ENCODE measurements at places on chromosomes 13 and 19.

GRCh38 chr13:22161871-22162270, 491.0 kb downstream of the FGF9 start:
- DNase-seq, result no peak

DNA sequence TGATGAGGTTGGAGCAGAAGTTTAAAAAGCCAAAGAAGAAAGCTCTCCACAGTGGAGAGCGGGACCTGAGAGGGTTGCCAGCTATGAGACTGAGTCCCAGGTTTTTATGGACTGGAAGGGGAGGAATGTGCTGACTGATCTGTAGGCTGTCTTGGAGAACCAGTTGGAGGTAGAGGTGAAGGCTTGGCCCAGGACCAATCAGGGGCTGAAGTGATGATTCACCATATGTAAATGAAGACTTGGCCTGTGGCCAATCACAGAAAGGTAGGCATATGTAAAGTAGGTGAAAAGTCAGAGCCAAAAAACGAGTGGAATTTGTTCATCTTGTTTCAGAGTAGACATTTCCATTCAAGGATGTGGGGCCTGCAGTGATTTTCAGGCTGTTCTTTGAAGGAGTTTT, 17.5 kb upstream of the KBTBD6 start:
- no peak for DNase-seq

- DNase-seq, result no peak
Observed at GRCh38 chr19:45558399-45558878, 26.2 kb downstream of the OPA3 start.

GRCh38 chr19:28297036-28297435, 915.9 kb downstream of the UQCRFS1 start:
- no peak for DNase-seq

DNA sequence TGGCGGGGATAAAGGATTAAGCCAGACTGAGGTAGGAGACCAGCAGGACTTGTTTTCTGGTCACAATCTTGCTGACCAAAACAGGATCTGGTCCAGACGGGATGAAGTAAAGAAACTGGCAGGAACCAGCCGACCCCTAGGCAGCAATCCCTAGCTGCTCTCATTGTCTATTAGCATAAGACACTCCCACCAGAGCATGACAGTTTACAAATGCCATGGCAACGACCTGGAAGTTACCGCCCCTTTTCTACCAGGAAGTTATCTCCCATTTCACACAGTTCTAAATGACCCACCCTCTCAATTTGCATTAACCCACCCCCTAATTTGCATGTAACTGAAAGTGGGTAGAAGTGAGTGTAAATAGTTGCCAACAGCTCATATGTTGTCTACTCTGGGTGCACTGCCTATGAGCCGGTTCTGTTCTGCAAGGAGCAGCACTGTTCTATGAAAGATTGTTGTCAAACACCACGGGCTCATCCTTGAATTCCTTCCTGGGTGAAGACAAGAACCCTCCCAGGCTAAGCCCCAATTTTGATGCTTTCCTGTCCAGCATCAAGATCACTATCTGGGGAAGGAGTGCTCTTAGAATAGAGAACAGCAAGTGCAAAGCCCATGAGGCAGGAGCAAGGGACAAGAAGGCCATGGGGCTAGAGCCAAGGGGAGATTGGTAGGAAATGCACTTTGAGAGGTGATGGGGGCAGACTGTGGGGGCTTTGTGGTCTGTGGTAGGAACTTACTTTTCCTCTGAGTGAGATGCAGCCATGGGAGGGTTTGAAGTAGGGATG, 13.9 kb upstream of the FBXO27 start:
- no peak for DNase-seq

DNA sequence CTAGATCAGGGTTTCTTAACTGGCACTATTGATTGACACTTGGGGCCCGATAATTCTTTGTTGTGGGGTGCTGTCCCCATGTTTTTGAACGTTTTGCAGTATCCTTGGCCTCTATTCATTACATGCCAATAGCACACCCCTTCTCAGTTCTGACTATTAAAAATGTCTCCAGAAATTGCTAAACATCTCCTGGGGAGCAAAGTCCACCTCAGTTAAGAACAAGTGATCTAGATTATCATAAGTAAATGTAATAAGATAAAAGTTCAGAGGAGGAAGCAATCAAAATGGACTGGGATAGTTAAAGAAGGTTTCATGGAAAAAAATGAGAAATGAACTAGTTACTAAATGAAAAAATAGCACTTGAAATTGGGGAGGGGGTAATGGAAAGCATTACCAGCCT, 98.1 kb upstream of the MIR17HG start:
- no peak for DNase-seq

GRCh38 chr13:112428704-112429103, 52.5 kb downstream of the SPACA7 start:
- DNase-seq, result no peak

- peak; percentile 24 for DNase-seq
Observed at GRCh38 chr19:12733369-12734214, 892 bp downstream of the TRIR start.

DNA sequence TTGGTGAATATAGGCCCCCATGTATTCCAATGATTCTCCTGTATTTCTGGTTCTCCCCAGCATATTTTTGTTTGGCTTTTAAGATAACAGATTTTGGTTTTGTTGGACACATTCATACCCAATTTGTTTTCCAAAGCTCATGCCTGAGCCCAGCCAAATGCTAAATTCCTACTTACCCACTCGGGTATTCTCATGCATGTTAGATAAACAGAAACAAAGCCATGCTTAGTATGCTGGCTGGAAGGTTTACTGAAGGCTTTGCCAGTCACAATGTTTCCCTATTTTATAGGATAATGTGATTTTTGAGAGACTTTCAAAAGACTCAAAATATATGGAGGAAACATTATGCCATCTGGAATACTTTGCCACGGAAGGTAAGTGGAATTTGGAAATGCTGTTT, 206.8 kb downstream of the ATP8A2 start:
- no peak for DNase-seq

DNA sequence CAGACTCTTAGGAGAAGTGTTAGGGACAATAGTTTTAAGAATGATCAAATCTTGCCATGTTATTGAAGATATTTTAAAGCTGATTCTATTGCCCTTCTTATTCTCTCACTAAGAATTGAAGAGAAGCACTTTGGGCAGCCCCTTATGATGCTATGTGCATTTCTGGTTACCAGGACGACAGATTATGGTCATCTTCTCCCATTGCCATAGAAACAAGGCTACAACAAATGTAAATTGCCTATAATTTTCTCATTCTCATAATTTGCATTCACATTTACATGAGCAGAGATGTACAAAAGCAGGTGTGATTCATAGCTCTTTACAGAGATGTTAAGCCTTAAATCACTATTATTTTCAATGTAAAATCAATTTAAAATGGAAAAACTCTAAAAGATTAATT, 137.3 kb upstream of the PCDH9 start:
- no peak for DNase-seq

DNA sequence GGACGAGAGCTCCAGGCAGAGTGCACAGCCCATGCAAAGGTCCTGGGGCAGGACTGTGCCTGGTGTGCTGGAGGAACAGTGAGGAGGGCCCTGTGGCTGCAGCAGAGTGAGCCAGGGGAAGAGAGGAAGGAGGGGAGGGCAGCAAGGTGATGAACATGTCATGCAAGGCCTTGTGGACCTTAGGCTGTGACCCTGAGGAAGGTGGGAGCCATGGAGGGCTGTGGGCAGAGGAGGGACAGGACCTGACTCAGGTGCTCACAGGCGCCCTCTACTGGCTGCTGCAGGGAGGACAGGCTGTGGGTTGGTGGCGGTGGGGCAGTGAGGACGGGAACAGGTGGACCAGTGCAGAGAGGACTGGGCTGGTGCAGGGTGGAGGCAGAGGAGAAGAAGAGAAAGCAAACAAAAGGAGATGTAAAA, 170.3 kb downstream of the PTPRS start:
- peak; percentile 21 for DNase-seq

DNA sequence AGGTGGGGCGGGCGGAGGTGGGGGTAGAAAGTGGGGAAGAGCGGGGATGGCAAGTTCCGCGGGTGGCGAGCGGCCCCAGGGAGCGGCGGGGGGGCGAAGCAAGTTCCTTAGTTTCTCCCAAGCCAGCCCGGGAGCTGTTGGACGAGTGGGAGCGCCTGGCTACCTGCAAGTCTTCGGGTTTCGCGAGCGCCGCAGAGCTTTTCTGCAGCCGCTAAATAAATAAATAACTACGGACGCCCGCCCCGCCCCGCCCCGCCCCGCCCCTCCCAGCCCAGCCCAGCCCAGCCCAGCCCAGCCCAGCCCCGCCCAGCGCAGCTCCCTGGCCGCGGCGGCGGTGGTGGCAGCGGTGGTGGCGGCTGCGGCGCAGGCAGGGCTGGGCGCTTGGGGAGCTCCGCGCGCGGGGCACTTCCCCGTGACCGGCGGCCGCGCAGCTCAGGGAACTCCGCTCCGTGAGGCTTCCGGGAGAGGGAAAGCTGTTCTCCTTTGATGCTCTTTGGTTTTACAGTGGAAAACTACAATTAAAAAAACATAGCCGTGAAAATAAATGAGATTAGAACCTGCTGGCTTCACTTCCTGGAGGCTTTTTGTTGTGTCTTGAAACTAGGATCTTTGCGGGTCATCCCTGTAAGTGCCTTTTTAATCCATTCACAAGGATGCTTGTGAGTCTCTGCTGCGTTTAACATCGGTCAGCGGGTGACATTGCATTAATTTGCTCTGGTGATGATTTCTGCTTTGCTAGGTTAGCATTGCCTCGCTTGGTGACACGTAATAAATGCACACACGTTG, at the start of gene UBE2L5:
Gene UBE2L5 (plus strand): TSS at position 440 of the 786 bp plus-strand sequence. CDS start 5,498 bp downstream, outside the sequence.
- DNase-seq, result peak; percentile 60

DNA sequence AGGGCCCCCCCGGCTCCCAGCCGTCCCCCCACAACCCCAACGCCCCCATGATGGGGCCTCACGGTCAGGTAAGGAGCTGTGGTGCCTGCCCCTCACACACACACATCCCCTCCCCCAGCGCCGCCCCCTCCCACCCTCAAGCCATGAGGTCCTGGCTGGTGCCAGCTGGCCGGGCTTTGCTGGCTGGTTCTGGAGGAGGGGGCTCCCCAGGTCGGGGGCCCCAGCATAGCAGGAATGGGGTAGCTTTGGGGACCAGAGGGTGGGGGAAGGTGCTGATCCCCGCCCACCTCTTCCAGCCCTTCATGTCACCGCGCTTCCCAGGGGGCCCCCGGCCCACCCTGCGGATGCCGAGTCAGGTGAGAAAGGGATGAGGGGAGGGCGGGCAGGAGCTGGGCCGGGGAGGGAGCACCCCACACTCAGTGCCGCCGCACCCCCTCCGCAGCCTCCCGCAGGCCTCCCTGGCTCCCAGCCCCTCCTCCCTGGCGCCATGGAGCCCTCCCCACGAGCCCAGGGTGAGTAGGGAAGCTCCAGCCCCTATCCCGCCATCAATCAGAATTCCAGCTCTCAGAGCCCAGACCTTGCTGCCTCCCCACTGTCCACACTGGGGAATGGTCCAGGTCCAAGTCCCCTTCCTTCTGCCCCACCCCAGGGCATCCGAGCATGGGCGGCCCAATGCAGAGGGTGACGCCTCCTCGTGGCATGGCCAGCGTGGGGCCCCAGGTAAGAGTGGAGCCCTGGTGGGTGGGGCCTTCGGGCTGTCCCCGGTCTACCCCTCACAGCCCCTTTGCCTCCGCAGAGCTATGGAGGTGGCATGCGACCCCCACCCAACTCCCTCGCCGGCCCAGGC, 6.4 kb downstream of the ISYNA1 start:
- DNase-seq, result no peak

GRCh38 chr19:29914933-29915332, 27.1 kb upstream of the URI1 start:
- no peak for DNase-seq

DNA sequence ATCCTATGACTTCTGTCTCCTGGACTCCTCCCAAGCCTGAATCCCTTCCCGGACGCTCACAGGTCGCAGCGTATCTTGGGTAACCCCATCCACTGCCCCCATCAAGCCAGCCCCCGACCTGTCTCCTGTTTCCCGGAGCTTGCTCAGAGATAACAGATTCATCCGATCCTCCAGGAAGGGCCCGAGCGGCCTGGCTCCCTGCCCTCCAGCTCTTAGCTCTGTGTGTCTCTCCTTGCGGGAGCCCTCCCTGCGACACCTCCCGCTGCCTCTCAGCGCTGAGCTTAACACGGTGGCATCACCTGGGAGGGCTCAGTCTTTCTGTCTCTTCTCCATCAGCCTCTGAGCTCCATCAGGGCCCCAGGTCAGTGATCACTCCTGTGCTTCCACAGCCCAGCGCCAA, 4.3 kb upstream of the TMEM255B start:
- DNase-seq, result no peak

DNA sequence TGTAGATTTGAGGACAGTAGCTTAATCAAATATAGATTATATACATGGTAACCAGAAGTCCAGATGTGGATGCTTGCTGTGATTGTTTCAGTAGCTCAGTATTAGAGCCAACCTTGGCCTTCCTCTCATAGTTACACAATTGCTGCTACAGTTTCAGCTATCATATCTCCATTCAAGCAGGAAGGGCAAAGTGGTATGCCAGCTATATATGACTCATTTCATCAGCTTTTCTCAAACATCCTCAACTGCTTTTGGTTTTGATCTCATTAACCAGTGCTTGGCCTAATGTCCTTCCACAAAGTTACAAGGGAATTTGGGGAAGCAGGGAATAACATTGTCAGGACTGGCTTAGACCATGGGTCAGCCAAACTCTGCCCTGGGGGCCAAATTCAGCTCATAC, 73.0 kb upstream of the MAB21L1 start:
- DNase-seq, result no peak

- no peak for DNase-seq
Observed at GRCh38 chr13:98927951-98928927, 49.6 kb downstream of the DOCK9 start.

DNA sequence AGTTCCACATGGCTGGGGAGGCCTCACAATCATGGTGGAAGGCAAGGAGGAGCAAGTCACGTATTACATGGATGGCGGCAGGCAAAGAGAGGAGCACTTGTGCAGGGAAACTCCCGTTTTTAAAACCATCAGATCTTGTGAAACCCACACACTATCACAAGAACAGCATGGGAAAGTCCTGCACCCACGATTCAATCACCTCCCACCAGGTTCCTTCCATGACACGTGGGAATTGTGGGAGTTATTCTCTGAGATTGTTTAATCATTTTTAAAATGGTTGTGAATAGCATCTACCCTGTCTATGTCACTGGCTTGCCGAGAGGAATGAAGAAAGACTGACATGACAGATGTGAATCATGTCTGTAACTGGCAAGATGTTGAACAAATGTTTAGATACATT, 301.7 kb downstream of the HS6ST3 start:
- no peak for DNase-seq

GRCh38 chr19:50427997-50428425, 4.7 kb upstream of the MYBPC2 start:
- DNase-seq, result no peak

DNA sequence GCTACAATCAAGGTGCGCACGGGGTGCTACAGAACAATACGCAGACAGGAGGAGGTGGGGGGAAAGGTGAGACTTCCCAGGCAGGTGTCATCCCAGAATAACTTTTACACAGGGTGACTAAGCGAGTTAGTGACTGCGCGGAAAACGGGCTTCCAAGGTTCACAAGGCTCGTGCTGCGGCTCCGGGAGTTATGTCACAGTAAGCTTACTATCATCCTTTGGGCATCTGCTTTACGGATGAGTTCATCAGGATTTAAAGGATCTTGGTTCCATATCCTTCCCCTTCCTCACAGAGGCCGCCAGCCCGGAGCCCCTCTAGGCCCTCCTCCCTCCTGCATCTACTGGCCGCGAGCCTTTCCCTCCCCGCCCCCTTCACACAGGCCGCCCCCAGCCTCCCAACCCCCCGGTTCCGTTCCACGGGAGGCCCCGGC, 474 bp upstream of the IFT88 start:
- DNase-seq, result no peak

GRCh38 chr19:16847430-16847829, 18.2 kb downstream of the SIN3B start:
- no peak for DNase-seq

Measured in NK-92 treated with Interleukin-12 subunit alpha and Interleukin-12 subunit beta, amount 100 ng/mL, for 24 hours (cell line).